Activated CD8-positive, alpha-beta memory T cell treated with anti-CD3 and anti-CD28 coated beads for 1 hour (primary cell): ENCODE measurements at places on chromosomes 4 and X.
A peak's percentile ranks its signal among the peaks of the same experiment; 100 is the strongest.

GRCh38 chr4:15027921-15028435, 25.7 kb downstream of the CPEB2 start:
- DNase-seq, result no peak

DNA sequence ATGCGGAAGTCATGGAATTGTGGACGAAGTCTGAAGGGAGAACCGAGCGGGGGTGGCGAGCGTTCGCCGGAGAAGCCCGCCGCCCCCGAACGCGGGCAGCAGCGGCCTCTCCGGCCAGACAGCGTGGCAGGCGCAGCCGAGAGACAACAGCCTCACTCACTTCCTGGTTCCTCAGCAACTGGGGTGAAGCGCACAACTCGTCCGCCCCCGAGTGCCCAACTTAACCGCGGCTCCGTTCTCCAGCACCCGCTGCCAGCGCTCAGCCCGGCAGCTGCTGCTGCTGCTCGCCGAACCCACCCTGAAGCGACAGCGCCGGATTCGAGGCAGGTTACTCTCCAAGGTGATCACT, 68.0 kb downstream of the NOCT start:
- peak; percentile 44 for DNase-seq

- DNase-seq, result no peak
Measured at GRCh38 chr4:170170861-170171260, 81.1 kb upstream of the AADAT start.

DNA sequence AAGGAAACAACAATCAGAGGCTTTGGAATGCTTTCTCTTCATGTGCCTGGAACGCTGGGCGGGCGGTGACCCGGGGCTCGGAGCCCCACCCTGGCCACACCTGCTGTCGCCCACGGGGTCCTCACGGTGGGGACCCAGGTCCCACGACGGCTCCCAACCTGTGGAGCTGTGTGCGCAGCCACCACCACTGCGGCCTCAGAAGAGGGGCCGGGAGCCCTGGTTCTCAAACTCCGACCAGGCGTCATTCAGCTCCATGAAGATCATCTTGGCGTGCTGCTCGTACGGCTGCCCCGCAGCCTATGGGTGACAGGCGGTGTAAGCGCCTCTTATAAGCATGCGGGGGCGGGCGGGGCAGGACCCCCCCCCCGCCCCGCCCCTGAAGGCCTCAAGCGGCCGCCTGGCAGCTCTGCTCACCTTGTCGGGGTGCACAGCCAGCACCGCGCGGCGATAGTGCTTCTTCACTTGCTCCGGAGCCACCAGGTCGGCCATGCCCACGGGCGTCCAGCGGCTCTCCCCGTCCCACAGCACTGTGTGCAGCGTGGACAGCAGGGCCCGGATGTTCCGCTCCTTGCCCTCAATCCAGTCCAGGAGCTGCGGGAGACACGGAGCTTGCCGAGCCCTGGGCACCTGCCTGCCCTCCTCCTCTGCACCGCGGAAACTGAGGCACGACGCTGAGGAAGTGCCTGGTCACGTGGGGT, 23.7 kb upstream of the CPLX1 start:
- no peak for DNase-seq

DNA sequence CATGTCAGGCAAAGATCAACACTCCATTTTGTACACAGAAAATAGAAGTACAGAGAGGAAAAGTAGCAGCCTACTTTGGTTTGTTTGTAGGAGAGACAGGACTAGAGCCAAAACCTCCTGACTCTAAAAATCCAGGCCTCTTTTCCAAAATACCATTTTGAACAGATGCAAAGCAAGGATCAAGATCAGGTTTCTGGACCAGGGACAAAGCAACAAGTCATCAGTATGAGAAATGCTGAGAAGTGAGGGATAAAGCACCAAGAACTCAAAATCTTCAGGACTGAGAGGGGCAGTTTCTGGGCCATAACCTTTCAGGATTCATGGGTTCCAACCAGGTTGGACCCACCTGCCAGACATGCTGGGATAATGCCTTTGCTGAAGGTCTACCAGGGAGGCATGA, 36.6 kb upstream of the MBTPS2 start:
- DNase-seq, result no peak

DNA sequence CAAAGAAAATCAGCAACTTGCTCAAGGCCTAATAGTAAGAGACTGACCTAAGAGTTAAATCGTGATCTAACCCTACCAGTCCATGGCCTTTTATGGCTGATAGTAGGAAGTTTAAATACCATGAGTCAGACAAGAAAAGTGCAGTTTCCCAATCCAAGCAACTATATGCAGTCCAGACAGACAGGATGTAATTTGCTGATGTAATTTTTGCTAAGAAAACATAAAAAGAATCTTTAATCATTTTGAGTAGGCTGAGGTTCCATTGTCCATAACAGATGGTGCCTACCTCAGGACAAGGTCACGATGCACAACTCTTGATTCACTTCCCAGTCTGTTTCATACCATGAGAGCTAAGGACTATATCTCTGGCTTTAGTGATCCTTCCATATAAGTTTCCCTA, 317.5 kb upstream of the GRIA3 start:
- DNase-seq, result no peak

GRCh38 chrX:10932842-10933440, 178.2 kb upstream of the HCCS start:
- no peak for DNase-seq

- no peak for DNase-seq
Measured at GRCh38 chrX:68717196-68717595, 69.7 kb downstream of the STARD8 start.

DNA sequence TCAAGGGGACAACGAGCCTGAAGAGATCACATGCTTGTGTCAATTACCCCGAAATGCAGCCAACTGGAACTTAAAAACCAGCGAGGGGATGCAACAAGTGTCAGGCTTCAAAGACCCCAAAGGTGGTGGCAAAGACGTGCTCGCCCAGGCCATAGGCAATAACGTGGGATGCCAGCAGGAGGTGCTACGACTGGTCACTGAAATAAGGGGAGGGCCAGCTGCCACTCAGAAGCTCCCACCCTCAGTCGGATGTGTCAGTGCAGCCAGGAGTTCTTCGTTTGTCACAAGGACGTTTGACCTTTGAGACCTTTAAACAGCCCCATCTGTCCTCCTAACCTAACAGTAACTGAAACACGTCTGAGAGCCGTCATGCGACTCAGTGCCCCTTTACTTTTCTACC, 556.8 kb upstream of the PCDH10 start:
- no peak for DNase-seq

GRCh38 chrX:56764975-56765791, 36.1 kb downstream of the NBDY start:
- no peak for DNase-seq

DNA sequence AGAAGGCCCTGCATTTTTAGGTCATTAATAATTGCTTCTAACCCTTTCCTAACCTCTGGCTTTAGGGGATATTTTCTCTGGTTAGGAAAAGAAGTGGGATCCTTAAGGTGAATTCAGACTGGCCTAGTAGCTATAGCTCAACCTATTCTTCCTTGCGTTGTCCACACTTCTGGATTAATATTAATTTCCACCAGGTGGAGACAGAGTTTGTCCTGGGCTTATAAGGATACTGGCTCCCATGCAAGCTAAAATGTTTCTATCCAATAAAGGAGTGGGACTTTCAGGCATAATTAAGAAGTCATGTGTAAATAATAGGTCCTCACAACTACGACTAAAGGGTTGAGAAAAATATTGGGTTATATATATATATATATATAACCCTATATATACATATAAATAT, 860.0 kb upstream of the POU3F4 start:
- no peak for DNase-seq
